ENCODE measurements at places on chromosomes 16 and 17. TPM values are rescaled to one million over a fixed set of nuclear protein-coding genes. Genes with fewer than 3 reads are reported as not detected.

Gene RGS11
- not detected for total RNA-seq

Gene KSR1
- 53.9 TPM for total RNA-seq

Gene KRTAP16-1
- total RNA-seq = not detected

Gene KRT39
- not detected for total RNA-seq

Gene CCL7
- not detected for total RNA-seq

DNA sequence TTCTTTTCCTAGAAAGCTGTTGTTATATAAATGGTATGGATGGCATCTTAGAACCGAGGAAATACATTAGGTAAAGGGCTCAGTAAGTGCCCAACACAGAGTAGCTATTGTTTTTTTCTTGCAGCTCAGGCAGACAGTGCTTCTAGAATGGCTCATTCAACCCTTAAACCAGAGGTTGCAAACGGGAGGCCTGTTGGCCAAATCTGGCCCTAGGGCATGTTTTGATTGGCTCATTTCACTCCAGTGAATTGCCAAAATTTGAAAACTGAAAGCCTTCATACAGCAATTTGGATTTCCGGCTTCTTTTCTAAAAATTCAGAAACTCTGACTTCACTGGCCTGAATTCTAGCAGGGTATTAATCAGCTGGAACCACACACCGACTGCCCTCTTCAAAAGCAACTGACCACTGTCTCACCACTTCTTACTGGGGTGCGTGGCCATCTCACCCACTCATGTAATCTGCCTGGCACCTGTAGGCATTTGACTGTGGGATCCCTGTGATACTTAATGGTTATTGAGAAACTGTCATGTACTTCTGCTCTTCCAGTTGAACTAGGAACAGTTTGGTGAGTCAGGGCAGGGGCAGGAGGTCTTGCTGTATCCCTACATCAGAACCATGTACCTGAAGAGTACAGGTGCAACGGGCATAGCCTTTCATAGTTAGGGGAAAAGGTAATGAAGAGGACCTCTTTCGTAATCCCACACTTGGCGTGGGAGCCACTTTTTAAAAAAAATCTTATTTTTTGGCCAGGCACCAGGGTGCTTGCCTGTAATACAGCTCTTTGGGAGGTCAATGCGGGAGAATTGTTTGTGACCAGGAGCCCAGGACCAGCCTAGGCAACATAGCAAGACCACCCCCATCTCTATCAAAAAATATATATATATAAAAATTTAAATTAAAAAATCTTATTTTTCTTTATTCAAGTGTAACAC, 53.6 kb upstream of the SCNN1B start:
- H3K4me1 ChIP-seq = no peaks in the 10 kb centered on the region
- no peak overlapping the region for H3K4me3 ChIP-seq
- peaks cover 2% of the 10 kb centered on the region for H3K27me3 ChIP-seq
- H3K27ac ChIP-seq = no peak overlapping the region
- DNase-seq = no peak

GRCh38 chr16:67675579-67675935, 8.9 kb downstream of the C16orf86 start:
- H3K27ac ChIP-seq = no peak overlapping the region
- H3K36me3 ChIP-seq = no peaks in the 10 kb centered on the region
- H3K4me1 ChIP-seq = no peaks in the 10 kb centered on the region
- no peak overlapping the region for H3K4me3 ChIP-seq
- no peak for DNase-seq

DNA sequence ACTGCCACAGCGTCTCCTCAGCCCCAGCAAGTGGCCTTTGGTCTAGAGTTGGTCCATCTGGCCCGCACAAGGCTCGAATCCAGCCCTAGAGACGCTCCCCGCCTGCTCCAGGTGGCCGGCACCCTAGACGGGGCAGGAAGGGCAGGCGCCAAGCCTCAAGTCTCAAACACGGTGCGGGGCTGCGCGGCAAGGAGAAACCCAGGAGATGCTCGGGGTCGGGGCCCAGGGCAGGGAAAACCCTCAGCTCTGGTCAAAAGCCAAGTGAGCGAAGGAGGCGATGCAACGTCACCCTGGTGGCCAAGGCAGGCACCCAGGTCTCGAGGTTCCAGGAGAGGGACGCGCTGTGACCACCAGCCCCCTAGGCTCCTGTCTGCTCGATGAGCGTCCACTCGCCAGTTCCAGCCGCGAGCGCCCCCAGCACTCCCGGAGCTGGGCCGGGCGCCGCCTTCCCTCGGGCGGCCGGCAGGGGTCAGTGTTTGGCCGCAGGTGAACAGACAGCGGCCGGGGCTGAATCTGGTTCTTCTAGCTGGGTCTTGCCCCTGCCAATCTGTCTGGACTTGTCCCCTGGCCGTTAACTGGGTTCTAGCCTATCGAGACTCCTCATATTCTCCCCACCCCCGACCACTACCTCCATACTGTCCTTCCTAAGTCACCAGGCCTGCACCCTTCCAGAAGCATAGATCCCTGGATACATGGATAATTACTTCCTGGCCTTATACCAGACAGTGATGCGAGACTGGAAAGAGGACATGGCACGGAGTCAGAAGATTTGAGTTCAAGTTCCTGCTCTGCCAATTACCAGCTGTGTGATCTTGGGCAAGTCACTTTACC, 44.0 kb downstream of the PRAC1 start:
- H3K27me3 ChIP-seq = peaks cover 17% of the 10 kb centered on the region
- no peak overlapping the region for H3K27ac ChIP-seq
- DNase-seq = peak; percentile 79
- H3K36me3 ChIP-seq = no peaks in the 10 kb centered on the region

- no peak overlapping the region for H3K4me3 ChIP-seq
- no peak overlapping the region for H3K27ac ChIP-seq
- no peak for DNase-seq
- no peaks in the 10 kb centered on the region for H3K4me1 ChIP-seq
Observed at GRCh38 chr16:27818246-27818645, 245.3 kb downstream of the GSG1L start.

- no peak overlapping the region for H3K27ac ChIP-seq
- H3K4me1 ChIP-seq = no peaks in the 10 kb centered on the region
- no peak for DNase-seq
- no peaks in the 10 kb centered on the region for H3K36me3 ChIP-seq
- H3K27me3 ChIP-seq = no peaks in the 10 kb centered on the region
- no peak overlapping the region for H3K4me3 ChIP-seq
Observed at GRCh38 chr16:12998361-12999085, 97.1 kb downstream of the SHISA9 start.

DNA sequence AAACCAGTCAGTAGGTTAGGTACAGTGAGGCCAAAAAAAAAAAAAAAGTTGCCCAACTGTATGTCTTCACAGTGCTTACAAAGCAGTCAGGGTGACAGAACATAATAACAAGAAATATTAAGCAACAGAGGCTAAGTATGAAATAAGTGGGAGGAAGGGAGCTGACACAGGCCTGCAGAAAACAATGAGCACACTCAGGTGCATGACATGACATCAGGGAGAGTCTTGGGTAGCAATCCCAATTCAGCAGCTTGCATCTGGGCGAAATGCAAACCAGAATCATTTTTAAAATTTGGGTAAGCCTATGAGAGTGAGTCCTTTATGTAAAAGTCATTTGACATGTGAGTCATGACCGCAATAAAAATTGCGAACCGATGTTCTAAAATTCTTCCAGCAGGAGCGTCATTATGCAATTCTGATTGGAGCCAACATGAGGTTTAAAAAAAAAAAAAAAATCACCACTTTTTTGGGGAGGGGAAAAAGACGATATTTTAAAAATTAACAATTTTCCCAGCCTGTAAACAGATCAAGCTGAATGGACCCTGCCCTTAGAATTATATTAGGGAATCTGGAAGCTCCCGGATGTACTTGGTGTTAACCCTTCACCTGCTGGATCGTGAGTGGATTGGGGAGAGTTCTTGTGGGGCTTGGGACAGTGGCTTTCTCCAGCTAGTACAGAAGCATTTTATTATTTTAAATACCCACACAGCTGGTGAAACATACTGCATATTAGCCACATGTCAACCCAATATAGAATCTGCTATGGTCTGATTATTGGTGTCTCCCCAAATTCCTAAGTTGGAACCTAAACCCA, 127.9 kb downstream of the NPIPB5 start:
- H3K27me3 ChIP-seq = peaks cover 6% of the 10 kb centered on the region
- no peaks in the 10 kb centered on the region for H3K36me3 ChIP-seq
- no peaks in the 10 kb centered on the region for H3K4me1 ChIP-seq
- no peak overlapping the region for H3K27ac ChIP-seq
- DNase-seq = no peak

DNA sequence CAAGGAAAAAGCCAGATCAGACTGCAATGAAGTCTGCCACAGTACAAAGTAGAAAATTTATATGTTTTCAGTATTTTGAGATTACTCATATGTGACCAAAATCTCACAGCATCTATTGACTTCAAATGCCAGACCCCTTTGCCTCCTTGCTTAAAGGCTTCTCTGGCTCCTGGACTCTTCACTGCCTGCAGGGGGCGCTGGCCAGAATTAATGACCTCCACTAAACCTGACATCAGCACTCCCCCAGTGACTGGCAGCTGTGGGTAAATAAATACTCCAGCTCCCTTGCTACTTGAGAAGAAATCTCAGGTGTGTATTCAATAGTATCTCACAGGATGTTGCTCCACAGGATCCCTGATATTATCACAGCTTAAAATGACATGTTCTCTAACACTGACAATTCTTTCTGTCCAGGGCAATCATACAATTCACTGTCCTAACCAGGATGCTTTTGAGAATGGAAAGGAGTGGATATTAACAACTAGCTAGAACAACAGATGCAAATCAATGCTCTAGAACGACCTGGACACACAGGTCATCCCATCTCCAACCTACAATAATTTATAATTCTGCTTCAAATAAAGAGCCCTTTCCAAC, 4.0 kb downstream of the BECN1 start:
- peak overlapping the region; percentile 41 for H3K27ac ChIP-seq
- peak; percentile 90 for DNase-seq
- H3K4me3 ChIP-seq = no peak overlapping the region
- peaks cover 34% of the 10 kb centered on the region for H3K4me1 ChIP-seq
- H3K36me3 ChIP-seq = peaks cover 44% of the 10 kb centered on the region

GRCh38 chr17:5097101-5097834, 14.4 kb downstream of the ZNF232 start:
- peaks cover 12% of the 10 kb centered on the region for H3K4me1 ChIP-seq

- H3K27me3 ChIP-seq = no peaks in the 10 kb centered on the region
- no peaks in the 10 kb centered on the region for H3K36me3 ChIP-seq
- no peak overlapping the region for H3K27ac ChIP-seq
Observed at GRCh38 chr17:80000981-80001775, 34.5 kb downstream of the TBC1D16 start.

DNA sequence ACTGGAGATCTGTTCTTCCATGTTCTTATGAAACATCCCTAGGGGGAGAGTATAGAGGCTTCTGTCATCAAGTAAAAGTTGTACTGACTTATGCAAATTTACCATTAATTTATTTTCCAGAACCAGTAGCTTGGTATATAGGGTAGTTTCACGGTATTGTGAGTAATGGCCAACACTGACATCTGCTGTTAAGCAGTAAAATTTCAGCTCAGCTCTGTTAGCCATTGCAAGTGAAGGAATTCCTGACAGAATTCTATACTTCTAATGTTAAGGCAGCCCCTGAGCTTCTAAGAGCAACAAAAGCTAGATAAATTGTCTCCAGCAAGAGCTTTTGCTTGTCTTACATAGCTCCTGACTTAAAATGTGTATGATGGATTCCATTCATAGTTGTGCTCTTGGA, 613.5 kb upstream of the C16orf82 start:
- peaks cover 8% of the 10 kb centered on the region for H3K27me3 ChIP-seq
- H3K4me3 ChIP-seq = no peak overlapping the region
- no peaks in the 10 kb centered on the region for H3K4me1 ChIP-seq
- H3K27ac ChIP-seq = no peak overlapping the region
- no peaks in the 10 kb centered on the region for H3K36me3 ChIP-seq

DNA sequence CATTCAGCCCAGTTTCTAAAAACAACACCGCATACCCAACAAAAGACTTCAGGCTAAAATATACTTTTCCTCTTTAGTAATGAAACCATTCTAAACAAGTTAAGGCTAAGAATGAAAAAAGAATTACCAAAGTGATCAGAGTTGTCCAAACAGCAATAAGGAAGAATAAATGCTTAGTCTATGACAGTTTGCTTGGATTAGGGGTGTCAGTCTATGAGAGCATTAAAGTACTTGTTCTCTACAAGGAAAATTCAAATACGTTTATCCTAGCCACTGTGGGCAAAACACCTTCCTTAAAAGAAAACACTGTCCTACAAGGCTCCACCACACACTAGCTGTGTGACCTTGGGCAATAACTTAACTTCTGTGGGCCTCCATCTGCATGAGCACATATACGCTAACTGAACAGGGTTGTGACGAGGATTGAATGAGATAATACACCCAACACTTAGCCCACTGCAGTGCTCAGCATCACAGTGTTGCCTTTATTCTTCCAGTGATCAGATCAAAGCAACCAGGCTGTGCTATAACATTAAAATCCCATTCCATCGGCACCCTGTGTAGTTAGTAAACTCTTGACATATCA, 53.6 kb downstream of the TEX2 start:
- peaks cover 10% of the 10 kb centered on the region for H3K4me1 ChIP-seq
- H3K27ac ChIP-seq = no peak overlapping the region
- DNase-seq = no peak
- H3K36me3 ChIP-seq = peaks cover 31% of the 10 kb centered on the region

GRCh38 chr17:49461580-49461979, 33.5 kb upstream of the NGFR start:
- peaks cover 2% of the 10 kb centered on the region for H3K4me1 ChIP-seq
- no peak for DNase-seq
- no peak overlapping the region for H3K4me3 ChIP-seq
- peaks cover 31% of the 10 kb centered on the region for H3K27me3 ChIP-seq
- H3K36me3 ChIP-seq = no peaks in the 10 kb centered on the region

DNA sequence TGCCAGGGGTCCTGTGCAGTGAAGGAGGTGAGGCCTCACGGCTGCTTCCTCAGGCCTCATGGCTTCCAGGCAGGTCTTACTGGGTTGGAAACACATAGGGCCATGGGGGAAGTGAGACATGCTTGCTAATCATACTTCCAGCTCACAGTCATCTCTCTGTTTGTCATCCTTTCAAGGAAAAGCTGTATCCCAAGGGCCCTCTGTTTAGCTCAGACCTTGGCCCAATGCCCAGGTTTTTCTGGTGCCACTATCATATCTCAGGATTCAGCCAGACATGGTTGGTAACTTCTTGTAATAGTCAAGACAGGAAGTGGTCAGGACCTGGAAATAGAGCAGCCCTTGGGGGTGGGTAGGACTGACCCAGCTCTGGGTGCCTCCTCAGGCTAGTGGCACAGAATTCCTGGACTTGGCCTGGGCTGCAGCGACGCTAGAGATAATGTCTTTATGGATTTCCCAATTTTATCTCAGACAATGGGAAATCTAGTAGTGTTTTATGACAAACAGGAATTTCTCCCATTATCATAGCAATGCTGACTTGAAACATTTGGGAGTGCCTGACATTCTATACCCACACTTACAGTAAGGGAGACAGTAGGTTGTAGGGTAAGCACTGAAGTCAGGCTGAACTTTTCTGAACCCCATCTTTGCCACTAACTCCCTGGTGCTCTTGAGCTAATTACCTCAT, 13.5 kb upstream of the ITGB3 start:
- peaks cover 4% of the 10 kb centered on the region for H3K27me3 ChIP-seq
- no peak for DNase-seq
- no peak overlapping the region for H3K4me3 ChIP-seq
- H3K4me1 ChIP-seq = no peaks in the 10 kb centered on the region
- no peak overlapping the region for H3K27ac ChIP-seq

GRCh38 chr17:73783945-73784603, 139.8 kb upstream of the SDK2 start:
- H3K4me1 ChIP-seq = peaks cover 6% of the 10 kb centered on the region
- no peaks in the 10 kb centered on the region for H3K27me3 ChIP-seq
- no peak for DNase-seq

GRCh38 chr16:90008708-90009145, 10.5 kb downstream of the DBNDD1 start:
- H3K27ac ChIP-seq = peak overlapping the region; percentile 71
- H3K36me3 ChIP-seq = no peaks in the 10 kb centered on the region
- DNase-seq = peak; percentile 91
- peaks cover 15% of the 10 kb centered on the region for H3K4me1 ChIP-seq
- H3K27me3 ChIP-seq = peaks cover 2% of the 10 kb centered on the region
